ENCODE measurements at places on chromosomes 7 and 10. TPM values are rescaled to one million over a fixed set of nuclear protein-coding genes. Genes with fewer than 3 reads are reported as not detected.

FAM24B gene
- 4.9 TPM for total RNA-seq

PTF1A gene
- not detected for total RNA-seq

ALOX5 gene
- 25.8 TPM for total RNA-seq

OPALIN gene
- not detected for total RNA-seq

KIN gene
- total RNA-seq = 10.4 TPM

ACSM6 gene
- total RNA-seq = not detected
